ENCODE measurements at places on chromosomes 3 and 15.

DNA sequence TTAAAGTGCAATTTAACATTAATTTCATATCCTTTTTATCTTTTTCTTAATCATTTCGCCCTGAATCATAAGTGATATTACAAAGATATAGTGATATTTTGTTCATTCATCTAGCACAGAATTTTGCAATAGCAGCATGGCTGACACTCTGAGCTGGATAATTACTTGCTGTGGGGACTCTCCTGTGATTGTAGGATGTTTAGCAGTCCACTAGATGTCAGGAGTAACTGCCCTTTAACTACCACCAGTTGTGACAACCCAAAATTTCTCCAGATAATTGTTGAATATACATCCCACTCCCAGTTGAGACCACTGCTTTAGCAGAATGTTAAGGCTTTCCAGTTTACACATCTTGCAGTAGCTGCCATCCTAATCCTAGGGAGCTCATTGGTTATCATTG lies 196.8 kb upstream of the MBNL1 start:
- DNase-seq: peak; percentile 34

GRCh38 chr3:179330438-179330837 lies 7.6 kb downstream of the ZNF639 start:
- DNase-seq: no peak

GRCh38 chr3:195873281-195873887 lies 35.0 kb downstream of the TNK2 start:
- no peak for DNase-seq

- no peak for DNase-seq
These were observed 6.5 kb upstream of the THBS1 start for GRCh38 chr15:39574427-39574826.

GRCh38 chr3:7695049-7695448 lies 806.6 kb upstream of the LMCD1 start:
- DNase-seq: peak; percentile 15

Measured in NCI-H2081 (cell line).